Stimulated activated naive CD4-positive, alpha-beta T cell (primary cell): ENCODE measurements at places on chromosomes 2 and 18.

DNA sequence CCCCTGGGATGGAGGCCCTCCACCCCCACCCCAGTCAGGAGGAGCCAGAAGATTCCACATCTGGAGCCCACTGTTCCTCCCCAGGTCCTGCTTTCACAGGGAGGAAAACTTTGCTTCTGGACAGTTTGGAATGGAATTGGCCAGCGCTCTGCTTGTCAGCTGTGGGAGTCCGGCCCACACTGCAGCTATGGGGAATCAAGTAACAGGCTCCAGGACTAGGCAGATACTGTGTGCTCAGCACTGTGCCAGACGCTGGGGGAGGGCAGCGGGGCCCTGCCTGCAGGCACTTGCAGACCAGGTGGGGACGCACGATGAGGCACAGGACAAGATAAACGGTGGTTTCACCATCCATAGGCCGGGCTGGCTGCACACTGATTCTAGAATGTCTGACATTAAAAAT lies 114.0 kb downstream of the STPG4 start:
- no peak for DNase-seq

- DNase-seq, result no peak
Measured at GRCh38 chr2:132437852-132438669, 21.5 kb downstream of the GPR39 start.

GRCh38 chr2:19664646-19665045 lies 237.1 kb downstream of the TTC32 start:
- no peak for DNase-seq

DNA sequence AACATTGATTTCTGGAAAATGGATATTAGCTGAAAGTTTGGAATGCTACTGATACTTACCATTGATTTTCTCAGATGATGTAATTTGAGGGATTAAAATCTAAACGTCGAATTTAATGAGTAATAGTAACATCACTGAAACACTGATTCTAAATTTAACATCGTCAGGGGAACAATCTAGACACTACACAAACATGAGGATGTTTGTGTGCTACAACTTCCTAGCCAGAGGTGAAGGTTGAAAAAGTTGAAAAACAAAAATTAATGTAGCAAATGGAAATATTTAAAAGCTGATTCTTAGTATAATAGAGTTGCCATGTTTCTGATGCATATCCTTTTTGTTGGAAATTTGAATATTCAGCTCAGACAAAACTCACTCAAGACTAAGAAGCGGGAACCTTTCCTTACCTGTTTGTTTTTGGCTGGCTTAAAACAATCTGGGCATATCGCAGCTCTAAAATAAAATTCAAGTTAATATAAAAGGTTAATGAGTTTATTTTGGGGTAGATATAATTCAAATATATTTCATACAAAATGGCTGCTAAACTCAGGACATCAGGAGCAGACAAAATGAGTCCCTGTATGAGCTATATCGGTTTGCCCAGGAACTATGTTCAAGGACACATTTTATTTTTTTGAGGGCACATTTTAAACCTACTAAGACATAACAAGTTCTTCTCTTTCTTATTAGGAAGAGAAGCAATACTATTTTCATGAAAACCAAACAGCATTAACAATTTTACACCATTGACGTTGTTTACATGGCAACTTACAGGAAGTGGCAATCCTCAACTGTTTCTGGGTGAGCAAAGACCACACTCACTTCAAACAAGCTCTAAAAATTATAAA lies 52.6 kb upstream of the PEX13 start:
- no peak for DNase-seq

GRCh38 chr2:105324101-105324500 lies 5.4 kb downstream of the TGFBRAP1 start:
- DNase-seq, result no peak

DNA sequence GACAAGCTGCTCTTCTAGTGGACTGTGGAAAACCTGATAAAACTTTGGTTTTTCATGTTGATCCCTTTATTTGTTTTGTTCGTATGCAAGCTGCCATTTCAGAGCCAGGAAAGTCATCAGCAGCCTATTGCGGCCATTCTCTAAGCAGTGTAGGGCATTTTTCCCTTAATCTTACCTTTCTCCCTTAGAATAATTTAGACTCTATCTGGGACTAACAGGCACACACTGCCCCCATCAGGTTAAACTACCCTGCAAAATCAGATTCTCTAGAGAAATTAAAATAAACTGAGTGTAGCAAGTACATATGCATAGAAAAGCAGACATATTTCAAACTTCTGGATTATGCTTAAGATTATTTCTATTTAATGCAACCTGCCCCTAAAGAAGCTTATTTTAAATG lies 347.5 kb downstream of the METTL4 start:
- DNase-seq, result no peak
